ENCODE measurements at places on chromosomes 12 and 14. TPM values are rescaled to one million over a fixed set of nuclear protein-coding genes. Genes with fewer than 3 reads are reported as not detected.

The JPH4 gene
- total RNA-seq = not detected

The TMPRSS12 gene
- total RNA-seq = not detected

The GALC gene
- 13.1 TPM for total RNA-seq

The RTL1 gene
- total RNA-seq = 0.31 TPM

The GAS2L3 gene
- 6.9 TPM for total RNA-seq

The MGP gene
- 0.45 TPM for total RNA-seq

The GARIN6 gene
- not detected for total RNA-seq

The KLRK1 gene
- not detected for total RNA-seq

The A2ML1 gene
- total RNA-seq = not detected

The DPF3 gene
- total RNA-seq = 0.22 TPM

The PTPRQ gene
- total RNA-seq = 0.01 TPM

The GOLGA5 gene
- 25.6 TPM for total RNA-seq

The TAS2R42 gene
- not detected for total RNA-seq

The FAM186B gene
- 0.11 TPM for total RNA-seq

The TESPA1 gene
- not detected for total RNA-seq

The SBNO1 gene
- 17.0 TPM for total RNA-seq

The MYRFL gene
- not detected for total RNA-seq

The MANSC4 gene
- not detected for total RNA-seq

The SLC25A47 gene
- not detected for total RNA-seq

The PIWIL1 gene
- total RNA-seq = not detected

The DENND5B gene
- total RNA-seq = 9.6 TPM

The SLC6A15 gene
- 4.1 TPM for total RNA-seq

The ADAM21 gene
- not detected for total RNA-seq

The RAB21 gene
- total RNA-seq = 36.4 TPM

The ACSM4 gene
- total RNA-seq = not detected

The RIPK3 gene
- not detected for total RNA-seq

The C12orf54 gene
- not detected for total RNA-seq

The KLRC1 gene
- total RNA-seq = not detected

The DCAF5 gene
- total RNA-seq = 18.8 TPM

The SLC5A8 gene
- total RNA-seq = not detected

The C14orf39 gene
- not detected for total RNA-seq

The ACAD10 gene
- total RNA-seq = 12.5 TPM

The OR10A7 gene
- total RNA-seq = not detected

The ANKRD33 gene
- total RNA-seq = not detected

The CELA1 gene
- total RNA-seq = not detected

The SERPINA12 gene
- total RNA-seq = not detected

The KRT73 gene
- not detected for total RNA-seq

The USP44 gene
- 0.34 TPM for total RNA-seq

The DDN gene
- 0.56 TPM for total RNA-seq

The SMOC1 gene
- total RNA-seq = 25.5 TPM

Data from A549 treated with ZK216348 at 1 μM for 4 hours (cell line).